ENCODE measurements at places on chromosomes 12 and 14.
A peak's percentile ranks its signal among the peaks of the same experiment; 100 is the strongest.

GRCh38 chr12:66514581-66514980, 164.3 kb downstream of the GRIP1 start:
- no peak for DNase-seq

DNA sequence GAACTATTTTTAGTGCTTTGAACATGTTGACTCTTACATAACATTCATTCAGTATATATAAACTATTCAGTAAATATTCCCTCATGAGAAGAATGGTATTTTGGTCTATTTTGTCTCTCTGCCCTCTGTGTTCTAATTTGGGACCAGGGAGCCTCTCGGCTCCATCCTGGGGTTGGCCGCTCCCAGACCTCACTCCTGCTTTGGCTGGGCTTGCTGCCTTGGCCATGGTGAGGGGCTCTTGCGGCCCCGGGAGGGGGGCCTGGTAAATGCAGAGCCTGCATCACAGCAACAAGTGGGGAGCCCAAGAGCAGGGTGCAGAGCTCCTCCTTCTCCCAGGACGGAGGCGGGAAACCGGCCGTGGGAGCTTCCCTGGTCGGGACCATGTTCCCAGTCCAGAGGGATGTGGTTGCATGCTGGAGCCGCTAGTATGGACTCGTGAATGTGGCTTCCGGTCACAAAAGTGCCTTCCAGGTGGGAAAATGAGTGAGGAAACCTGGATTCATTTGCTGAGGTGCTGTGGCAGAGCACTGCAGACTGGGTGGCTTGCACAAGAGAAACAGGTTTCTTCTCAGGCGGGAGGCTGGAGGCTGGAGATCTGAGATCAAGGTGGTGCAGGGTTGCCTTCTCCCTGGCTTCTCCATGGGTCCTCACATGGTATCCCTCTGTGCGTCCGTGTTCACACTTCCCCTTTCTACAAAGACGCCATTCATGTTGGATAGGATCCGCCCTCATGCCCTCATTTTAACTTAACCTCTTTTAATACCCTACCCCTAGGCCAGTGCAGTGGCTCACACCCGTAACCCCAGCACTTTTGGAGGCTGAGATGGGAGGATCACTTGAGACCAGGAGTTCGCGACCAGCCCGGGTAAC, 250.2 kb downstream of the CACNA1C start:
- DNase-seq = no peak

DNA sequence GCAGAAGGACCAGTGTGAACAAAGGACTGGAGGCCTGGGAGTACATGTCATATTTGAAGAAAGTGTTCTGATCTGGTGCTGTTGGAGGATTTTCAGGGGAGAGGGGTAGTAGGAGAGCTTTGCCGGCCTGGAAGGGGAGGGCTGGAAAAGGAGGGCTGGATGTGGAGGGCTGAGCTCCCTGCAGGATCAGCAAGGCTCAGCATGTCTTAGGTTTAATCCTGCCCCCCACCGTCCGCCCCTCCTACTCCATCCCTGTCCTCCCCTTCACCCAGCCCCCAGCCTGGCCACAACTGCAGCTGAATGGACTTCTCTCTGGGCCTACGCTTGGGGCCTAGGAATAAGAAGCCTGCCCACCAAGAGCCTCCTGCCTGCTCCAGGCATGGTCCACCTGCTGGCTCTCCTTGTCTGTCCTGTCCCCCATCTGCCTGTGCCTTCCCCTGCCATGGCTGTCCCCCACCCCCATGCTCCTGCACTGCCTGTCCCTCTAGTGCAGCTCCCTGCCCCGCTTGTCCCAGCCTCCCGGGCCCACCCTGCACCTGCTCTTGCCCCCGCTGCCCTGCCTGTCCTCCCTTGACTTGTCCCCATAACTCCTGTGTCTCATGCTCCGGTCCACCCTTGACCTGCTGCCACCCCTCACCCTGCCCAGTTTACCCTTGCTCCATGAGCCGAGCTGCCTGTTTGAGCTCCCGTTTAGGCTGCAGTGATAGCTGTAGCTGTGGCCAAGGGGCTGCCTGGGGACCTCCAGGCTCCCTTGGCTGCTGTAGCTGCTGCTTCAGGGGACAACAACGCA, 9.8 kb upstream of the RARG start:
- DNase-seq = no peak

DNA sequence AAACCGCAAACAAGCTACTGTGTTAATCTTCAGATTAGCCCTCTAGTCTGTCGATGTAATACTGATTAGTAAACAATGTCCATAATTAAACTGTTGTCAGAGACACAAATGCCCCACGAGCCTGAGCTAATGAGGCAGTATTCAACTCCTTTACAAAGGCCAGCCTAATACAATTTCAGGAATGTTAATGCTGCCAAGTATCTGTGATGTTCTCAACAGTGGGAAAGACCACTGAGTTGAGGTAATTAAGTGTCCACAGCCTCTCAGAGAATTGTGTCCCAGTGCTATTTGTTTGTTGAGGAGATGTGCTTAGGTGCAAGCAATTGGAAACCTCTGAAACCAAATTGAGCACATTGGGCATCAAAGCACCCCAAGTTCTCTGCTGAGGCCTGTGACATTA, 139.4 kb upstream of the CDKN3 start:
- DNase-seq = no peak

- DNase-seq = no peak
Measured at GRCh38 chr12:108759924-108760323, 28.6 kb upstream of the CORO1C start.

- no peak for DNase-seq
Measured at GRCh38 chr14:94161981-94162380, 12.1 kb upstream of the PPP4R4 start.

- no peak for DNase-seq
Measured at GRCh38 chr12:61502179-61502578, 758.0 kb upstream of the USP15 start.

DNA sequence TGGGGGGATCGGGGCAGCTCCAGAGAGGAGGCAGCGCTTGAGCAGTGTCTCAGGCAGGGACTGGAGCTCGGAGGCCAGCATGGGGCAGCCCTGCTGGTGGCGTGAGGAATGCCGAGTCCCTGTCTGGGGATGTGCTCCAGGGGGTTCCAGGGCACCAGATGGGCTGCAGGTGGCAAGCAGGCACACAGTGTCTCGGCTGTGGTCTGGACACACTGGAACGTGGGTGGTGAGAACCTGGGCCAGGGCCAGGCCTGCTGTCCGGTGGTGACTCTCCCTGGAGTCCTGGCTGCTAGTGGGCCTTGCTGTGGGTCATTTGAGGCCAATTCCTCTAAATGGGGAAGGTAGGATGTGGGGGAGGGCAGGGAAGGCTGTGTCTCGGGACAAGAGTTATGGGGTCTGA, 199.4 kb upstream of the RTL1 start:
- peak; percentile 13 for DNase-seq

DNA sequence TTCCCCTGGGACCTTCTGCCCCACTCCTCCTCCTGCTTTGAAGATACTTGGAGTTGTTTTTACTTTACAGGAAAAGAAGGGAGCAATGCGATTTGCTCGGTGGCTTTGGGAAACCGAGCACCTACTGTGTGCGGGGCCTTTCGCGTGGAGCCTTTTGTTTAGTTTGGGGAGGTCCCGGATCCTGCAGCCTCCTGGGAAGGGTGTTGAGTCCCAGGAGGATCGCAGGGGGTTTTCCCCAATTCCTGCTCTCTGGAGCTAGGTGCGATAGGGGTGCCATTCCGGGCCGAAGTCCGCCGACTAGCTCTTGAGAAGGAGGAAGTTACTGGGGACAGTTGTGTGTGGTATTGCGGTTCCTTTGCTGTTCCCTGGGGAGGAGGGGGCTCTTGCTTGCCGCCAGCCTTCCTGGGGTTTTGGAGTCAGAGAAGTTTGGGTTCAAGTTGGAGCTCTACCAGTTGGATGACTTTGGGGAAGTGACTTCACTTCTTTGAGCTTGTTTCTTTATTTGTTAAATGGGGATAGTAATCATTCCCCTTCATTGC, 1.1 kb downstream of the BRI3BP start:
- DNase-seq = no peak

- DNase-seq = no peak
Measured at GRCh38 chr12:1657688-1658087, 28.7 kb downstream of the WNT5B start.

GRCh38 chr12:16027002-16027401, 115.9 kb downstream of the DERA start:
- no peak for DNase-seq

DNA sequence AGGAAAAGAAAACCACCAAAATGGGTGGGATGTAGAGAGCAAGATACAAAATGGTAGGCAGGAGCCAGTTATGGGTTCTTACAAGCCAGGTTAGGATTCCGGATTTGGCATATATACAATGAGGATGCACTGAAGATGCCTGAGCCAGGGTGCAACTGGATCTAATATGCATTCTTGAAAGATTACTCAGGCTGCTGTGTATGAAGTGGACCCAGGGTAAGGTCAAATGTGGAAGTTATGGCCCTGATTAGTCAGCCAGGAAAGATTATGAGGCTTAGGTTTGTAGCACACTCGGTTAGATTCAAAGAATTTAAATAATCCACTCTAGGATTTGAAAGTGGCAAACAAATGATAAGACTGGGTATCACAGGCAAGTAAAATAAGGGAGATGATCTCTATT, 1750.7 kb upstream of the FLRT2 start:
- DNase-seq = no peak

- no peak for DNase-seq
Measured at GRCh38 chr12:14635776-14636175, 60.6 kb downstream of the GUCY2C start.

- no peak for DNase-seq
Measured at GRCh38 chr12:79194595-79194994, 330.0 kb downstream of the SYT1 start.

DNA sequence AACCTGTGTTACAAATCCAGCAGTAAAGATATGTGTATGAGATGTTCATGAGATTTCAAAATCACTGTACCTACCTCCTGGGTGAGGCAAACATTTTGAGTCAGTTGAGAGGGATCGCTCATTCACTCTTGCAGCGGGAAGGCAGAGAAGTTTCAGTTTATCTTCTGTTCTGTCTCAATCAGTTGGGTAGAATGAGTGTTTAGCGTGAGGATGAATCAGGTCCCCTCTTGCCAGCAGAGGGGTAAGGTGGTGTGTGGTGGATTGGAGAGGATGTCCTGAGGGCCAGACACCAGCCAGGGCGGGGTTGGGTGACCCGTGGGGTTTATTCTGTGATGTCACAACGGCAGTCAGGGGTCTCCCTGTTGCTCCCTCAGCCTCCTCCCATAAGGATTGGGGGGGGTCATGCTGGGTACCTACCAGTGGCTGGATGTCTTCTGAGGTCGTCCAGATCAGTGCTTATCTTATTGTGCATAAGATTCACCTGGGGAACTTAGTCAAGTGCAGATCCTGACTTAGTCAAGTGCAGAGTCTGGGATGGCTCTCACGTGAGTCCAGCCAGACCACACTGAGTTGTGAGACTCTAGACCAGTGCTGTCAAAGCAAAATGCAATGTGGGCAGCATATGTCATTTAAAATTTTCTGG, at the start of gene GSG1:
Gene GSG1, minus strand, starts transcription at position 277 of the 643 bp plus-strand sequence. Its CDS starts 155 bp downstream, at position 122.
- no peak for DNase-seq

DNA sequence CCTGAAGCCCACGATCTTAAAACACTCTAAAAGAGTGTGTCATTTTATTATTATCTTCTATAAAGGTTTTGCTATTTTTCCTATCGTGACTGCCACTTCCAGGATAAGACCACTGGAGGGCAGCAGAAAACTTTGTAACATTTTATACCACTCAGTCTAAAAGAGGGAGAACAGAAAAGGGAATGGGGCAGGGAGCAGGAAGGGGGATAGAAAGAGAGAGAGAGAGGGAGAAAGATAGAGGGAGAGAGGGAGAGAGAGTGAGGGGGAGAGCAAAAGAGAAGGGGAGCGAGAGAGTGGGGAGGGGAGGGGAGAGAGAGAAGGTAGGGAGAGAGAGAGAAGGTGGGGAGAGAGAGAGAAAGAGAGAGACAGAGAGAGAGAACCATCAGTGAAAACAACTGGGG, 2.0 kb upstream of the ART4 start:
- DNase-seq = peak; percentile 38

- no peak for DNase-seq
Measured at GRCh38 chr12:46358791-46359666, 13.5 kb downstream of the SLC38A2 start.

- DNase-seq = no peak
Measured at GRCh38 chr14:22551605-22551997, 37.4 kb downstream of the DAD1 start.

GRCh38 chr14:32251530-32251929, 48.5 kb upstream of the RNU6-8 start:
- DNase-seq = no peak

GRCh38 chr12:49982246-49983087, 9.7 kb downstream of the AQP6 start:
- no peak for DNase-seq

DNA sequence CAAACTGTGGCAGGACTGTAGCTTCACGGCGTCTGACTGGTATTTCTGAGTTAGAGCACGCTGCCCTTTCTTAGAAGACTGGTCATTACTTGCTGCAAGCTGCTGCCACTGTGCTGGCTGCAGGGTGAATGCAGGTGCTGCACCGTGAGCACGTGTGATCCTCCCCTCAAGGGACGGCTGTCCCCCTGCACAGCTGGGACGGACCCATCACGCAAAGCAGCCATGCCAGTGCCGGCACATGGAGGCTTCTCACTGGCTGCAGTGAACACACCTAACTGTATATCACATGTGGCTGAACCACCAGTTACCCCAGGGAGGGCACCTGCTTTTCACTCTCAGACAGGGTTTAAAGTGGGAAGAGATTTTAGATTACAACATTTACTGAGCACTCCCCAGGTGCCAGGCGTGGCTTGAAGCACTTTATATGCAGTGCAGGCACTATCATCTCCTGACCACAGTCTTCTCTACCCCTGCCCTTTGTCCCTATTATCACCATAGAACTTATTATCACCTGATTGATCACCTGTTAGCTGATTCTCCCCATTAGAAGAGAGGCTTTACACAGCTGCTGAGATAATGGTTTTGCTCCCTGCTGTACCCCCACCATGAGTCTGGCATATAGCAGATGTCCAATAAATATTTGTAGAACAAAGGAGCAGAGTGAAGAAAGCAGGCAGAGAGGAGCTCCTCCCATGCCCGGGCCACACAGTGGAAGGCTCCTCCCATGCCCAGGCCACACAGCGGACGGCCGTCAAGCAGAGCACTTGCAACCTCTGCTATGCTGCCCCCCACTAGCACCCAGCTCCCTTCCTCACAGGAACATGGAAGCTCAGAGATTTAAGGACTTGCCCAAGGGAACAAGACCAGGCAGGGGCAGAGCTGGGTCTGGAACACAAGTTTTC, 25.9 kb downstream of the SLC25A47 start:
- no peak for DNase-seq

DNA sequence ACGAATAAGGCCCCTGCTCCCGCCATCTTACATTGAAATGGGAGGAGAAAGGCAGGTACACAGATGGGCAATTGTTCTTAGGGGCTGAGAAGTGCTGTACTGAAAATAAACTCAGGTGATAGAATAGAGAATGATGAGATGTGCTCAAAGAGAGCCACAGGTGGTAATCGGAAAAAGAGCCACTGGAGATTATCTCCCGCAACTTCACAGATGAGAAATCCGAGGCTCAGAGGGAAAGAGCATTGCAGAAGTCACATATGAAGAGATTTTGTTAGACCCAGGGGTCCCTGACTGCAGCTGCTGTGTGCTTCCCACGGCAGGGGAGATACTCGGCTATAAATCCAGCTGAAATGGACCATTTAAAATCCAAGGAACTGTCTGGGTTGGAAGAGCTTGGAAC, 73.7 kb downstream of the PRIMA1 start:
- no peak for DNase-seq
